Stimulated activated CD8-positive, alpha-beta memory T cell treated with anti-CD3 and anti-CD28 coated beads, Interleukin-15, amount 100 ng/mL, for 24 hours (primary cell): ENCODE measurements at places on chromosomes 6 and 20.

- no peak for DNase-seq
Measured at GRCh38 chr6:16676978-16677377, 84.3 kb downstream of the ATXN1 start.

- DNase-seq = no peak
Measured at GRCh38 chr6:43081043-43081442, 4.9 kb downstream of the PTK7 start.

GRCh38 chr6:56685102-56685733 is 42.5 kb upstream of the DST start:
- no peak for DNase-seq

DNA sequence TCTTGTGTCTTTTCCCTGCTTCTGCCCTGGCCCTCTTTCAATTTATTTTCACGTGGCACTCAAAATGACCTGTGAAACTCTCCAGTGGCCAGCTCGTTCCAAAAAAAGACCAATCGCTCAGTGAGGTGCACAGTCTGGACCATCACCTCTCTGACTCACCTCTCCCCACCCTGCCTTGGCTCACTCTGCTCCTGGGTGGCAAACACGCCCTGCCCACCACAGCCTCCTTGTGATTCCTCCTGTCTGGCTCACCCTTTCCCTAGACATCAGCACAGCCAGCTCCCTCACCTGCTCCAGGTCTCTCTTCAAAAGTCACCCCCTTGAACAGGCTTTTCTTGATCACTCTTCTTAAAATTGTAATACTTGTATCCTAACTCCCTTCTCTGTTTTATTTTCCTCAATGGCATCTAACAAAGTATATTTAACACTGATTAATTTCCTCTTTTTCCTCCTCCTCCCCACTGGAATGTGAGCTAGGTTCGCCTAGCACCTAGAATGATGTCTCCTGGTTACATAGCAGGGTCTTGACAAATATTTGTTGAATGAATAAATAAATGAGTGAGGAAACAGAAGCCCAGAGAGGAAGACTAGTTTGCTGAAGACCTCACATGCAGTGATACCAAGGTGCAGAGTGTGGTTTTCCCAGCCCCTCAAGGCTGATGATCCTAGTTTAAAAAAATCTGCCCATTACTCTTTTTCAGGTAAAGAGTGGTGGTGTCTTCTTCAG is 109.0 kb downstream of the GJA10 start:
- DNase-seq = no peak

DNA sequence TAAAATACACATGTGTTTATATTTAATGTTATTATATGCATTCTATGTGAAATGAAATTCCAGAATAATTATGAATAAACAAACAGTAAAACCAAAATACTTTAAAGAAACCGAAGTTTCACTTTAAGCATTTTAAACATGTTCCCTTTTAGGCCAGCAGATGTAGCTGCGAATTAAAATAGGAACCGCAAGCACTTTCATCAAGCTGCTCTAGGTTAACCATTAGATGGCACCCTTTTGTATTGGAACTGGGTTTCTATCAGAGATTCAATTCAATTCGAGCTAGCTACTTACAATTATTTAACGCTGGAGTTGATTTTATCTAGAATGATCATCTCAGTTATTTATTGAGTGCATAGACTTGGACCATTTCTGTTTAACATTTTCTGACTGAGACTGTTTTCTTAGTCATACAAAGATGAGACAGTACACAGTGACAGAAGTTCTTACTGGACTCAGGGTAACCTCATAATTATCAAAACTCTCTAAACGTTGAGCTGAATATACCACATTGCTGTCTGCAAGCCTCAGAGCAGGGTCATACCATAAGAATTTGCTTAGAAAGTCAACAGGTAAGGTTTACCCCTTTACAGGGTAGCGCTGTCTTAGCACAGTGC is 8.5 kb downstream of the TMEM242 start:
- DNase-seq = no peak

- no peak for DNase-seq
Measured at GRCh38 chr6:46105568-46105967, 24.2 kb upstream of the ENPP4 start.
